ENCODE measurements at places on chromosomes 2 and 18.

DNA sequence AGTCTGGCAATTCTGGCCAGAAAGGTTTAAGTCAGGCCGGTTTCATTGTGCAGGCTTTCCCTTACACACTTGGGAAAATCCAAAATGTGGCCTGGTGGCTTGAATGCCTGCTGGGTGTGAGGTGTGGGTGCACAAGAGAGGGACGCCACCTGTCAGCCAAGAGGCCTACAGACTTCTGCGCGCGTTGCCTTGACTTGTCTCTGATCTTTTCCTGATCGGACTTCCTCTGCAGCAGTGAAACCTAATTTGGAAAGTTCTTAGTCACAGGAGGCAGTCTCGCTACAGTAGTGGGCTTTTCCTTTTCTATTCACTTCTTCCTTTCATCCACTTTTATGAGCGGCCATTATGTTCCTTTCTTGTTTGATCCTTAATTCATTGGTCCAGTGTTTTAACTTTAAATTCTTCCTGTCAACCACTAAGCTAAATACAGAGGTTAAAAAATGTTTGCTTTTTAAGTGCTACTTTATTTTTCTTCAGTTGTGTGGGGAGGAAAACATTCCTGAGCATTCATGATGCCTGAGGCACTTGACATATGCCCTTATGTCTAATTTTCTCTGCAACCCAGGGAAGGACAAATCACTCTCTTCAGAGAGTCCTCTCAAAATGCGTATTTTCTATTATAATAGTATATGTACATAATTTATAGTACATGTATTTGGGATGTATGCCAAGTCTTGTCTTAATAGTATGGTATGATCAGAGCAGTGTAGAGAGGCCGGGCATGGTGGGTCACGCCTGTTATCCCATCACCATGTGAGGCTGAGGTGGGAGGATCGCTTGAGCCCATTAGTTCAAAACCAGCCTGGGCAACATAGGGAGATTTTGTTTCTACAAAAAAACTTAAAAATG is 128.9 kb downstream of the WDSUB1 start:
- DNase-seq: peak; percentile 35

DNA sequence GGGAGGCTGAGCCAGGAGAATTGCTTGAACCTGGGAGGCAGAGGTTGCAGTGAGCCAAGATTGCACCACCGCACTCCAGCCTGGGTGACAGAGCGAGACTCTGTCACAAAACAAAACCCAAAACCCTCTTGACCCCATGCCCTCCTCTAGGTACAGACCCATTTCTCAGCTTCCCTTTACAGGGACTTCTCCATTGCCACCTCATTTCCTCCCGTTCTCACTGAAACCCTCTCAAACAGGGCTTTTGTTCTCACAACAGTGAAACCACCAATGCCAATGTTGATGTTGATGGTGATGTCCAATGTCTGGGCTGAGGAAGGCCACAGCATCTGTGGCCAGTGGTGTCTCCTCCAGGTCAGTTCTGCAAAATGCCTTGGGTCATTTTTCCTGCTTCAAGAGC is 69.0 kb upstream of the ZCCHC2 start:
- no peak for DNase-seq

GRCh38 chr18:48161911-48162698 is 231.6 kb upstream of the SMAD2 start:
- no peak for DNase-seq

- peak; percentile 62 for DNase-seq
These were observed 40.2 kb upstream of the ITM2C start for GRCh38 chr2:230824406-230824978.

GRCh38 chr18:5197032-5197434 is at the start of gene AKAIN1:
Gene AKAIN1, minus strand, starts transcription at chr18:5197257. Its CDS starts 204 bp downstream, at chr18:5197053.
- peak; percentile 48 for DNase-seq

- DNase-seq: no peak
These were observed 174.2 kb downstream of the MIB1 start for GRCh38 chr18:21914739-21915319.

GRCh38 chr2:143029141-143029540 is 100.1 kb upstream of the ARHGAP15 start:
- no peak for DNase-seq

DNA sequence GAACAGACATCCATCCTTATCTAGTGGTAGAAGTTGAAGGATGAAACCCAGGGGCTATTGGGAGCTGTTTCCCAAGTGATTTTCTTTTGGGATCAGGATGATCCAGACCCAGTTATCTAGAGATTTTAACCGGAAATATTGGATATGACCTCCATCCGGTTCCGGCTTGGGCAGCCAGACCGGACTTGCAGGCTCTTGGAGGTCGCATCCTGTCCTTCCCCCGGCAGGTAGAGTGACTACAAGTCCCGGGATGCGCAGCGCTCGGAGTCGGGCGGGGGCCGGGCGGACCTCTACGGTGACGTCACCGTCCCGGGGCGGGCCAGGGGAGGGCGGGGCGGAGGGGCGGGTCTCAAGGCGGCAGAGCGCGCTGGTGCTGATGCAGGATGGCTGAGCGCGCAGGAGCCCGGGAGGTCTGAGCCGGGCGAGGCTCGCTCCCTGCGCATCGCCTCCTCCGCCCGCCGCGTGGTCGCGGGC is at the start of gene KIF5C:
Gene KIF5C (plus strand): TSS at position 360 of the 474 bp plus-strand sequence. CDS start 391 bp downstream, outside the sequence.
- peak; percentile 95 for DNase-seq

GRCh38 chr2:63003351-63003750 is 47.3 kb upstream of the OTX1 start:
- no peak for DNase-seq

DNA sequence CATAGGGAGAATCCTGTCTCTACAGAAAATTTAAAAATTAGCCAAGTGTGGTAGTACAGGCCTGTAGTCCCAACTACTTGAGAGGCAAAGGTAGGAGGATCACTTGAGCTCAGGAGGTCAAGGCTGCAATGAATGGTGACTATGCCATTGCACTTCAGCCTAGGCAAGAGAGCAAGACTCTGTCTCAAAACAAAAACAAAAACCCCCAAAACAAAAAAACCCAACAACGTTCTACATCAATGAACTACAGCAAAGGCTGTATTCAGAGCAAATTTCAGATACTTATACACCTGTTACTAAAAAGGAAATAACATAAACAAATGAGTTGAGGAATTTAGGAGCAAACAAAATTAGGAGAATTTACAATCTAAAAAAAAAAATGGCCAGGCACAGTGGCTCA is 22.6 kb downstream of the YES1 start:
- no peak for DNase-seq

DNA sequence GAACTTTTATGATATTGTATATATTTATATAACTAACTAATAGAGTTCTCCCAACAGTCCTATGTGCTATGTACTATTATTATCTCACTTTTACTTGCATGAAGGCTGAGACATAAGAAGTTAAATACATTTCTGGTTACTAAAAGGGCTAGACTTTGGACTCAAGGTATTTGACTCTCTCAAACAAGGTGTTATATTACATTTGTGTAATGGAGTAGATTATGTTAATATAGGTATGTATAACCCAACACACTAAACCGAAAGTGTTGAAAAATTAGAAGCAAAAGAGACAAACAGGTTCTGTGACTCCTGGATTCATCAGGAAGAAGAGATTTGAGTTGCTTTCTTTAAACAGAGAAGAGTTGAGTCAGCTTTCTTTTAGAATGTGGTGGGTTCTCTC is 733.6 kb upstream of the ZEB2 start:
- DNase-seq: no peak

- peak; percentile 67 for DNase-seq
These were observed 9.7 kb downstream of the IL1RN start for GRCh38 chr2:113136828-113137775.

- DNase-seq: no peak
These were observed 105.5 kb upstream of the ACKR3 start for GRCh38 chr2:236464140-236464539.

- no peak for DNase-seq
These were observed 57.2 kb downstream of the NYAP2 start for GRCh38 chr2:225456619-225457260.

- DNase-seq: no peak
These were observed 159.2 kb upstream of the SH3BP4 start for GRCh38 chr2:234792621-234793022.

- DNase-seq: no peak
These were observed 281.6 kb upstream of the TANK start for GRCh38 chr2:160878618-160879017.

GRCh38 chr2:217945530-217945929 is 57.3 kb downstream of the TNS1 start:
- DNase-seq: no peak

GRCh38 chr2:85678377-85678776 is 10.4 kb upstream of the SFTPB start:
- no peak for DNase-seq

- DNase-seq: no peak
These were observed 158.0 kb downstream of the ALK start for GRCh38 chr2:29763371-29763770.

DNA sequence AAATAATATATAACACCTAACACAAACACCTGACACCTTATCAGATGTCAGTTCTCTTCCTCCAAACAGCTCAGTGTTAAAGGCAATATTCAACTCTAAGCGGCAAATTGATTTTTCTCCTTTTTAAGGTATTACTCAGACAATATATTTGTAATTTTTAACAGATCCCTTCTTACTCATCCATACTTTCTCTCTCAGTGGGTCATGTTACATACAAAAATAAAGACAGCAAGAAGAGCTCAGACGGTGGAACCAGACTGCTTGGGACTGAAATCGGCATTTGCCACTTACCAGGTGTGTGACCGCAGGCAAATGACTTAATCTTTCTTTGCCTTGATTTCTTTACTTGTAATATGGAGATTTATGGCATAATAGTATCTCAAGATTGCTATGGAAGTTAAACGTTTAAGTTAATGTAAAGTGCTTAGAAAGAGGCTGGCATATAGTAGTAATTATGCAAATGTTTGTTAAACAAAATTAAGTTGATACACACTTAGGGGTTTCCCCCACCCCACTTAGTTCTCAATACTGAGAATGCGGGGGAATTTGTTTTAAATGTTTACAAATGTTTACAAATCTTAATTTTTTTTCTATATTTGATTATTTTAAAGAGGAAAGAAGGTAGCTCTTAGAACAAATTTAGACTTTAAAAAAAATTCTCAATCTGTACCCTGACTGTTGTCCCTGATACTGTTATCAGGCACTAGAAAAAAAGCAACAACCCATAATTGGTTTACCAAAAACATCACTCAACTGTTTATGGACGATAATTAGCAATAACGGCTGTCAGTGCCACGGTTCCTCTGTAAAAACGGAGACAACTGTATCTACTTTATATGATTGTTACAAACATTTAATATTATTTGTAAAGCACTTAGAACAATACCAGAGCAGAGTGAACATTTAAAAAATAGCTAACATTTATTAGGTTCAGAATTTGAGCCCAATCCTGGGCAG is 25.6 kb downstream of the MAP3K2 start:
- DNase-seq: no peak

- DNase-seq: no peak
These were observed 14.4 kb downstream of the RAB12 start for GRCh38 chr18:8623549-8624106.

- DNase-seq: no peak
These were observed 268.8 kb downstream of the IKZF2 start for GRCh38 chr2:212882626-212883025.

DNA sequence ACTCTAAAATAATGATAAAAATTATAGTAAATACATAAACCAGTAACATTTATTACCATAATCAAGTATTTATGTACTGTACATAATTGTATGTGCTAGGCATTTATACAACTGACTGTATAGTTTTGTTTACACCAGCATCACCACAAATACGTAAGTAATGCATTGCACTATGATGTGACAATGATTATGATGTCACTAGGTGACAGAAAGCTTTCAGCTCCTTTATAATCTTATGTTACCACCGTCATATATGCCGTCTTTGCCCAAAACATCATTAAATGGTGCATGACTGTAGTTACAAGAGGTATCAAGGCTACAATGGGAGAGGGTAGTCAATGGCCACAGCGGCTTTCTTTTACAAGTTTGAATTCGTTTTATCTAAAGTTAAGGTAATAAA is 60.1 kb downstream of the ICOS start:
- no peak for DNase-seq

GRCh38 chr18:76803814-76804213 is 18.5 kb upstream of the ZNF236 start:
- DNase-seq: peak; percentile 84

DNA sequence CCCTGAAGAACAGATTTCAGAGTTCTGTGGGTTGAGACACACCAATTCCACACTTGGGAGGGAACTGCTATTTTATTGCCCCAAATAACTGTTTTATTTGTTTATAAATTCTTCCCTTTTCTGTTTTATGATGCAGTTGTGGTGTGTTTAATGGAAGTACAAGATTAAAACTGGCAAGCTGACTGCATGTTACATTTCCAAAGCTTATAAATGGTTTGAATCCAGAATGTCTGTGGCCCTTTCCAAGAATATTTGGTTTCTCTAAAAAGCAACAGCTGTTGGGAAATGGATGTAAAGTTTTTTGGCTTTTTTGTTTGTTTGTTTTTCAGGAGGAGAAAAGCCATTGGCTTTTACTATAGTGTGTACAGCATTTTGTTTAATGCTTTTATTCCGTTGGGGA is 234.5 kb downstream of the MTX2 start:
- DNase-seq: no peak

GRCh38 chr18:11305507-11305906 is 156.1 kb upstream of the PIEZO2 start:
- no peak for DNase-seq

GRCh38 chr2:86068136-86068588 is 37.5 kb downstream of the POLR1A start:
- peak; percentile 70 for DNase-seq

- DNase-seq: no peak
These were observed 441.5 kb downstream of the MTX2 start for GRCh38 chr2:176710657-176711186.

DNA sequence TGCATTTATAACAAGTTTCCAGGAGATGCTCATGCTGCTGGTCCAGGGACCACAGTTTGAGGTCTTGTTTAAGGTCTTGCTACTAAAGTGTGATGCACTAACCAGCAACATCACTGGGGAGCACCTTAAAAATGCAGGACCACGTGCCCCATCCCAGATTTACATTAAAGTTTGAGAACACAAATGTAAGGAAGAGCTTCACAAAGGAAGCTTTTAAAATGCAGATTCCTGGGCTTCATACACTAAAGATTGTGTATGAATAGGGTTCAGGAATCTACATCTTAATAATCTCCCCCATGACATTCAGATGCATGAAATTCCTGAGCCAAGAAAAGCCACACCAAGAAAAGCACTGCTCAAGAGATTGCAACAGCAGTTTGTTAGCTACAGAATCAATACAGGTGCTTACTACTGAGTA is 235.3 kb upstream of the TANK start:
- DNase-seq: no peak

GRCh38 chr2:46147626-46148368 is 149.4 kb upstream of the EPAS1 start:
- DNase-seq: no peak

- no peak for DNase-seq
These were observed 63.5 kb downstream of the MEIS1 start for GRCh38 chr2:66498289-66498975.

GRCh38 chr2:117703858-117704257 is 110.6 kb upstream of the DDX18 start:
- no peak for DNase-seq

GRCh38 chr2:79972661-79973060 is 331.9 kb downstream of the LRRTM1 start:
- DNase-seq: no peak

- DNase-seq: no peak
These were observed 259.9 kb downstream of the NDUFA10 start for GRCh38 chr2:239765076-239765845.

Data from CD4-positive, alpha-beta T cell treated with Interleukin-17A for 4 hours (primary cell).